ENCODE measurements at places on chromosomes 16 and 17. TPM values are rescaled to one million over a fixed set of nuclear protein-coding genes. Genes with fewer than 3 reads are reported as not detected.

GRCh38 chr16:85587762-85588556 lies 25.2 kb upstream of the GSE1 start:
- no peak for DNase-seq

- DNase-seq, result no peak
These were observed 506 bp upstream of the COG7 start for GRCh38 chr16:23453338-23454052.

DNA sequence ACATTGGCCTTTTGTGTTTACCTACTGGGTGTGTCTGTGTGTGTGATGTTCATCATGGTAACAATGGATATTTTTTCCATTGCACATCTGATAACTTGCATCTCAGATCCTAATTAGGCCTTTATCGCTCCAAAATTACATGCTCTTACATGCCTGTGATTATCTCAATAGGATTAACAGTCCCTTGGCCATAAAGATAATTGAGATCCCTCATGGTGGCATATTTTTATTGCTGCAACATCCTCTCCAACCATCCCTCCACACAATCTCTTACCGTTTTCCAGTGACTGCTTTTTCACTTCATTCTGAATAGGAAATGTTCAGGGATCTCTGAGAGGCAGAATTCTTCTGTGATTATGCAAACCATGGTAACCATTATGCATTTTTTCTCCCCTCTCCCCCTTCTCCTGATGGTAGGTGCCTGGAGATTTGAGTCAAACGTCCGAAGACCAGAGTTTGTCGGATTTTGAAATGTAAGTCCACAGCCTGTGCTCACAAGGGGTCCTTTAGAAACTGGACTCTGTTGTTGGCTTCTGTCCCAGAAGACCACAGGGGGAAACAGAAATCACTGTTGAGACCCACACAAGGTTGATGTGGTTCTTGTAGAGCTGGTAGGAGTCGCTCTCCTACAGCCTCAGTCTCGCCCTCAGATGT lies 405.5 kb downstream of the CPPED1 start:
- DNase-seq, result no peak

PPP1R27 gene
- polyA plus RNA-seq, result 0.12 TPM

- no peak for DNase-seq
These were observed 4.8 kb downstream of the NARF start for GRCh38 chr17:82463391-82463790.

- no peak for DNase-seq
These were observed 13.0 kb downstream of the SKAP1 start for GRCh38 chr17:48416971-48417370.

GRCh38 chr17:73378974-73379470 lies 67.2 kb upstream of the CDC42EP4 start:
- no peak for DNase-seq

DNA sequence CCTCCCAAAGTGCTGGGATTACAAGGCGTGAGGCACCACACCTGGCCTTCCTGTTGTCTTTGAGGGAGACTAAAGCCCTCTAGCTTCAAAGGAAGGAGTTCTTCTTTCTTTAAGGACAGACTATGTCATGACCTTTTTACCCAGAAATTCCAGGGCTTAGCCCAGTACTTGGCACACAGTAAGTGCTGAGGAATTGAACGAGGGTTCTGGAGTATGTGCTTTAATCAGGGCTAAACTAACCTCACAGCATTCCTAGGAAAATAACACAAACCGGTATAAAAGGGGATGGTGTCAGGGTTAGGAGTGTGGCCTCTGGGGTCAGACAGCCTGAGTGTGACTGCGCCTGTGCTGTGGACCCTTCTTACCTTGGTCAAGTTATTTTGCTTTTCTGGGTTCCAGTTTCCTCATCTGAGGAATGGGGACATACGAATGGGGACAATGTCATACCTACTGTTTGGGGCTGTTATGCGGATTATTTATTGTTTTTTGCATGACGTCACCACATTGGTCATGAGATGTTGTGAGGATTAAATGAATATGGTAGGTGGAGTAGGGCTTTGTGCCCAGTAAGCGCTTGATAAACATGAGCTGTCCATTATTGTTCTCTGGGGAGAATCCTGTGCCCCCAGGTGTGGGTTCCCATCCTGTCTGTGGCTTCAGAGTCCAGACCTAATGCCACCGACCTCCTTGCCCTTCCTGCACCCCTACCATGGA lies 21.9 kb downstream of the KSR1 start:
- no peak for DNase-seq

CNTNAP1 gene
- polyA plus RNA-seq, result 2.0 TPM

CHTF18 gene
- 5.7 TPM for polyA plus RNA-seq

DNA sequence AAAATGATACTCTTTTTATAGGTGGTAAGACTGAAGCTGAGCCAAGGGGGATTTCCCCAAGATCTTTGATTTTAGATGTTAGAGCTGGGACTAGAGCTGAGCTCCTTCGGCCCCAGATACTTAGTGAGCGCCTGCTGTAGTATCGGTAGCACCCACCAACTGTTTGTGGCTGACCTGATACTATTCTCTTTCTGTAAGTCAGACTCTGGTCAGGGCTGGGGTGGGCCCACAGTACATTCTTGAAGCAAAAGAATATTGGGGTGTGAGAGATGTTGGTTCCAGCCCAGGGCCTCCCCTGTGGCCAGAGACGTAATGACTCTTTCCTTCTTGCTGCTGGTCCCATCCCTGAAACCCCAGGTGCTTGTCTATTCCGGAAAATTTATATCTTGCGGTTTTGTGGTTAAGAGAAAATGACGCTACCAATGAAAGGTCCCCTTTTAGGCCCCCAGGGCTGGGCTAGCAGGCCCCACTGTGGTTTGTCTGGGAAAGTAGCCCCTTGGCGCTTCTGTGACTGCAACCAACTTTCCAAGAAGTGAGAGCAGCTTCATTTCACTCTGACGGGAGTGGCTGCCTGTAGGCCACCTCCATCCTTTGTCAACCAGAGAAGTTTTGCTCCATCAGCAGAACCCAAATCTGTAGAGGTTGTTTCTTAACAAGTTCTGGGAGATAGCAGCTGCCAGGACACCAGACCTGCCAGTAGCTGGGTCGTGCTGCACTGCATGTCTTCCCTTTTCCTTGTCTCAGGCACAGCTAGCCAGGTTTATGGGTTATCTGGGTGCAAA lies 86.4 kb upstream of the LGALS9 start:
- DNase-seq, result no peak

MFSD6L gene
- not detected for polyA plus RNA-seq

HNF1B gene
- polyA plus RNA-seq, result not detected

DNA sequence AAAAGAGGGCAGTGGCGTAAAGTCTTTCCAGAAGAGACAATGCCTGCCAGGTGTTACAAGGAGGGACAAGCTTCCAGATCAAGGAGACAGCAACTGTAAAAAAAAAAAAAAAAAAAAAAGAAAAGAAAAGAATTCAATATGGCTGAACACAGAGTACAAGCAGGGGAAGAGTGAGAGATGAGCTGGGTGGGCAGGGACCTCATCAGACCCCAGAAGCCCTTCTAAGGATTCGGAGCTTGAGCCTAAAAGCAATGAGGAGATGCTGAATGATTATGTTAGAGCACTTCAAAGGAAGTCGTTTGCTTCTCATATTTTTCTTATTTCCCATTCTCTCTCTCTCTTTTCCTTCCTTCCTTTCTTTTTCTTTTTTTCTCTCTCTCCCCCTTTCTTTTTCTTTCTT lies 103.0 kb downstream of the YPEL2 start:
- DNase-seq, result no peak

- no peak for DNase-seq
These were observed 26.1 kb upstream of the XYLT1 start for GRCh38 chr16:17496891-17497290.

DNA sequence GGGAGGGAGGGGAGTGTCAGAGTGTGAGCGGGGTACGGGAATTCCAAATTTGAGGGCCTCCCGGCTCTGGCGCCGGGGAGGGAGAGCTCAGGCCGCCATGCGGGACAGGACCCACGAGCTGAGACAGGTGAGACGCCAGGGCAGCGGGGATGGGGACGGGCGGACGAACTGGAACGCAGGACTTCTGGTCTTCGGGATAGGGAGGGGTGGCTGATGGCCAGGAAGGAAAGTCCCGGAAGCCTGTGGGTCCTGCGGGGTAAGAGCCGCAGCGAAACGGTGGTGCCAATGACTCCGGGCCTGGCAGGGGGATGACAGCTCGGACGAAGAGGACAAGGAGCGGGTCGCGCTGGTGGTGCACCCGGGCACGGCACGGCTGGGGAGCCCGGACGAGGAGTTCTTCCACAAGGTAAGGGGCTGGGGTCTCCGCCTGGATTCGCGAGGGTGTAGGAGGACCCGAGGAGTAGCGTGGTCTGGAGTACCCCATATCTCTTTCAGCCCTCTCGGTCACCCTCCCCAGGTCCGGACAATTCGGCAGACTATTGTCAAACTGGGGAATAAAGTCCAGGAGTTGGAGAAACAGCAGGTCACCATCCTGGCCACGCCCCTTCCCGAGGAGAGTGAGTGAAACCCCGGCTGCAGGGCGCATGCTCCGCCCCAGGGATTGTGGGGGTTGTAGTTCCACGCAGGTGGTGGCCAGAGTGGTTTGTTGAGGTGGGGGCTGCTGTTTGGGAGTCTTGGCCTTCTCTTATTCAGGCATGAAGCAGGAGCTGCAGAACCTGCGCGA lies 543 bp downstream of the STX4 start:
- DNase-seq, result no peak

TOX3 gene
- not detected for polyA plus RNA-seq

ABCC3 gene
- 41.7 TPM for polyA plus RNA-seq

VWA3A gene
- polyA plus RNA-seq, result 0.05 TPM

GRCh38 chr17:17413215-17413792 lies 63.5 kb upstream of the MED9 start:
- peak; percentile 61 for DNase-seq

DNA sequence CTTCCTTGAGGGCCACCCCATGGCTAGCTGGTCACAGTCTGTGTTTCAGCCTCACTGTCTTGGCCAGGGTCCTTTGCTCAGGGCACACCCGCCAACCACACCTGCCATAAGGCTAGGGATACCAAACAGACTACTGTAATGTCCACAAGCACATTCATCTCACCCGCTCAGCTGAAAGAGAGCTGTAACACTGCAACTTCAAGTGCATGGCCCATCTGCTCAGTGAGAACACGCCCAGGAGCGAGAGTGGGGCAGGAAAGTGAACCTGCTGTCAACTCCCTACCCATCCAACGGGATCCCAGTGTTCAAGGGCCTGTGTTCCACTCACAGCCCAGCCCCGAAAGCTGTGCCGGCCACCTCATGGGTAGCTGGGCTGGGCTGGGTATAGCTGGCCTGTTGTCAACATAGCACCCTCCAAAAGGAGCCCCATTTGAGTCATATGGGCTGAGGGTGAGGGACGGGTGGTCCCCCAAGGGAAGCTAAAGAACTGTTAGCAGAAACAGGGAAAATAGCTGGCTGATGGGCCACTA lies 55.7 kb downstream of the SCNN1B start:
- DNase-seq, result no peak

CCL14 gene
- not detected for polyA plus RNA-seq

LGALS9B gene
- polyA plus RNA-seq, result 8.5 TPM

DNA sequence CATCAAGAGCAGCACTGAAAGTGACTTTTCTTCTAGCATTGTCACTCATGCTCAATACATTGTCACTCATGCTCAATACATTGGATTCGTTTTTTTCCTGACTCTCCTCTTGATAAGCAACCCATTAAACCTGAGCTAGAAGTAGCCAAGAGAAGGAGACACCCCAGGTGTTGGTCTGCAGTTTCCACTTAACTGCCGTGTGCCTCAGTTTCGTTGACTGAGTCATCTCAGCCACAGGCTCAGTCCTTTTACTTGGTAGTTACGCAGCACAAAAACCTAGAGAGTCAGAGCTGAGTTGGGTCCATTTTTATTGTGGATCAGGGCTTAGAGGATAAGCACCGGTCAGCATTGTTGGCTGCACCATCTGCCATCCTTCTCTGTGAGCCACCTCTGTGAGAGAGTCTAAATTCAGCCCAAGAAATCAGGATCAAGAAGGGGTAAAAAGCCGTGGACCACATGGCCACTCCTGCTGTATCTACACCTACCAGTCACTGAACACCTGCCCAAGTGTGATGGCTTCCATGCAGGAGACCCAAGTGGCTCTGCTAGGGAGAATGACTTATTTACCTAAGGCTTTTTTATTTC lies 11.3 kb downstream of the GINS2 start:
- no peak for DNase-seq

ENPP7 gene
- not detected for polyA plus RNA-seq

- no peak for DNase-seq
These were observed 26.7 kb downstream of the FA2H start for GRCh38 chr16:74747716-74748615.

DNA sequence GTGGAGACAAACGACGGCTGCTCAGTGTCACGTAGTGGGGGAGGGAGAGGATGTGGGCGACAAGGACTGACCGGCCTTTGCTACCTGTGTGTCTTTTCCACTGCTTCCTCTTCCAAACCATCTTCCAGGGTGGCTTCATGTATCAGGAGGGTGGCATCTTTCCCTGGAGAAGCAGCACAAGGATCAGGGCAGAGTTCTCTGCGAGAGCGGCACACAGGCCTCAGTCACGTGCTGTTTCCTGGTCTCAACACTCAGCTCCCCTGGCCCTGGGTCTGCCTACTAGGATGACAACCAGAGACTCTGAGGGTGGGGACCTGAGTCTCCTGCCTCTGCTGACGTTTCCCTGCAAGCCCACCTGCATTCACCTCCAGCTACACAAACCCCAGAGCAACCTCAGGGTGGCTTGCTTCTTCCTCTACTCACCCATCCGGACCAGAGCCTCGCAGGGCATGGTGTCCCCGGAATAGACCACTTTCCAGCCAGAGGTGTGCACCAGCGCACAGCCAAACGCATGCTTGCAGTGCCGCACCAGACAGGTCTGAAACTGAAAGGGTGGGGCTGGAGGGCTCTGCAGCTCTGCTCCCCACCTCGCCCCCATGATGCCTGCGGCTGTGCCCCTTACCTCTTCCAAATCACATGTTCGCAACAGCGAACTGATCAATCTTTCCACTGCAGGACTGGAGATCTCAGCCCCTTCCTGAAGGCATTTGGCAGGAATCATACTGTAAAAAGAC lies 23.3 kb downstream of the ELAC2 start:
- no peak for DNase-seq

DNA sequence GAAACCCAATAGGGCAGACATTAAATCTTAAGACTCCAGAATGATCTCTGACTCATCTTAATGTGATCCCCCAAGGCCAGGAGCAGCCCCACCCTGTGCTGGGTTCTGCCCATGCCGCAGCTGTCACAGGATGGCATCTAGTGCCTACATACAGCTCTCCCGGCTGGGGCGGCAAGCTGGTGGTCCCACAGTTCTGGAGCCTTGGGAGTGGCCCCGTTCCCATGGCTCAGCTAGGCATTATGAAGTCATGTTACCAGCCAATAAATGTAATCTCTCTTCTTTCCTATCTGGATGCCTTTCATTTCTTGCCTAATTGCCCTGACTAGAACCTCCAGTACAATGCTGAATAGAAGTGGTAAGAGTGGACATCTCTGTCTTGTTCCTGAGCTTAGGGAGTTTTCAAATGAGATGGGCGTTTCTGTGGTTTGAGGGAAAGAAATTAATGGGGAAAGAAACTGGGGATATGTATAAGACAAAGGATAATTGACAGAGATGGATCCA lies 95.7 kb upstream of the DNAH17 start:
- DNase-seq, result no peak
